Memory B cell (primary cell): ENCODE measurements at places on chromosomes 5 and 9.
A peak's percentile ranks its signal among the peaks of the same experiment; 100 is the strongest.

- H3K27me3 ChIP-seq, result peaks cover 2% of the 10 kb centered on the region
- H3K36me3 ChIP-seq, result no peaks in the 10 kb centered on the region
- H3K4me1 ChIP-seq, result no peaks in the 10 kb centered on the region
- no peak for DNase-seq
- H3K27ac ChIP-seq, result no peak overlapping the region
These were observed 47.0 kb upstream of the F2RL1 start for GRCh38 chr5:76771705-76772405.

GRCh38 chr5:35205186-35205585, 25.1 kb downstream of the PRLR start:
- H3K27me3 ChIP-seq, result peaks cover 2% of the 10 kb centered on the region
- H3K27ac ChIP-seq, result no peak overlapping the region
- DNase-seq, result no peak

- H3K4me1 ChIP-seq, result no peaks in the 10 kb centered on the region
- H3K4me3 ChIP-seq, result no peak overlapping the region
- no peaks in the 10 kb centered on the region for H3K36me3 ChIP-seq
- DNase-seq, result no peak
- H3K27ac ChIP-seq, result no peak overlapping the region
These were observed 181.9 kb upstream of the SEMA6A start for GRCh38 chr5:116756531-116756930.

DNA sequence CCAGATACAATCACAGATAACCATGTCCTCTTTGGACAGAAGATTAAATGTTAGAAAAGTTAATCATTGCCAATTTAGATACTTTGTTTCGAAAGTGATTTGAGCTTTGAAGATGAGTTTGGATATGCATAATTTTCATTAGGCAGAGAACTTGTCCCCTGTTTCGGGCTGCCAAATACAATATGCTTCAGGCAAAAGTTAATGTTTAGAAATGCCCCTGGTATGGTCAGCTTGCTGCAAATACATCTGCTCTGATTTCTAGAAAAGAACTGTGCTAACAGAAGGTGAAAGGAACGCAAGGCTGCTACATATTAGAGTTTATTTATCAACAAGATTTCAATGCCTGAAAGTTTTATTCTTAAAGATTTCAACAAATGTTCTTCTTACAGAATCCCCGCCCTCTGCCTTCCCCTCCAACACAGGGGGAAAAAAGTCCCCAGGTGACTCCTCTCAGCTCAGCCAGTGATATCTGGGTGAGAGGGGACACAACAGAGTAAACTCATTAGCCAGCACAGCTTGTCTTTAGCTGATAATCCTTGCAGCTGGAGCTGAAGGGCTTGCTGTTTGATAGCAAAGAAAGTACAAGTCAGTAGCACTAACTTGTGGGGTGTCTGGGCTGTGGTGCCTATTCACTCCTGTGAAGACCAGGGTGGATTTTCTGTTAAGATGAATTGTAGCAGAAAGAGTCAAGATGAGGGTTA, 435.7 kb downstream of the DMAC1 start:
- H3K27me3 ChIP-seq, result no peaks in the 10 kb centered on the region
- no peaks in the 10 kb centered on the region for H3K36me3 ChIP-seq
- no peak for DNase-seq
- H3K4me3 ChIP-seq, result no peak overlapping the region
- no peak overlapping the region for H3K27ac ChIP-seq
- H3K4me1 ChIP-seq, result no peaks in the 10 kb centered on the region

DNA sequence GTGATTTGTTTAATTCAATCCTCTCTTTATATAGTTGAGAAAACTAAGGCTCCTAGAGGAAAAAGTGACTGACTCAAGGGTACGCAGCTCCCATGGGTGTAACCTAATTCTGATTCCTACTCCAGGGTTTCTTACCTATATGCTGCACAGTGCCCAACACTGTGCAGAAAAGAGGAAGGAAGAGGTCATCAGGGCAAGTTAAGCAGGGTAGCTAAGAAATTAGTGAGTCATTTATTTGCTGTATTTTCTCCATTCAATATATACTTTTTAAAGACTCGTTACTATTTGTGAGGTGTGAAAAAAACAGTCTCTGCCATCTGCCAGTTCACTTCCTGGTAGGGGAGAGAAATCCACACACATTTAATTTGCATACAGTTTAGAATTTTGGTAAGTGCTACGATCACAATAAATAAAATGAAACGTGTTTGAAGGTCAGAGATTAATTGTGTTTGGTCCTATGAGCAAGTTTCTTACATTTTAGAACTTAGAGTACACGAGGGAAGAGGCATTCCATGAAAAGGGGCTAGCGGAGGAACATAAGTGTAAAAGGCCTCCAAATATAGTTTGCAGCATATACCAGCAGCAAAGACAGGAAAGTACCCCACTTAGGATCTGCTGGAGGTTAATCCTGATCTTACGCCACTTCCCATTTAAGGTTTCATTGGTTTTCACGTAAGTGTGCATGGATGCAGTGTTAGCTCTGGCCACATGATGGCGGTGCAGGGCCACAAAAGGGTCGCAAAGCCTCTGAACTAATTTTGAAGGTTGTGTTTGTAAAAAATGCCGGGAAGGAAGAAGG, 59.9 kb upstream of the TLR4 start:
- peak overlapping the region; percentile 30 for H3K4me3 ChIP-seq
- H3K36me3 ChIP-seq, result no peaks in the 10 kb centered on the region
- peaks cover 10% of the 10 kb centered on the region for H3K27me3 ChIP-seq
- peaks cover 18% of the 10 kb centered on the region for H3K4me1 ChIP-seq

GRCh38 chr5:74042959-74043358, 417.0 kb downstream of the ARHGEF28 start:
- DNase-seq, result no peak
- H3K27me3 ChIP-seq, result no peaks in the 10 kb centered on the region
- no peaks in the 10 kb centered on the region for H3K36me3 ChIP-seq
- no peak overlapping the region for H3K27ac ChIP-seq
- no peak overlapping the region for H3K4me3 ChIP-seq
